Upper lobe of right lung (tissue), 1 donor: ENCODE measurements at places on chromosomes 3 and 15. TPM values are rescaled to one million over a fixed set of nuclear protein-coding genes. Genes with fewer than 3 reads are reported as not detected.

- no peak for DNase-seq
These were observed 43.9 kb downstream of the P3H2 start for GRCh38 chr3:190076601-190077394.

GRCh38 chr15:52218371-52218770 lies 27.2 kb upstream of the GNB5 start:
- DNase-seq = no peak

DNA sequence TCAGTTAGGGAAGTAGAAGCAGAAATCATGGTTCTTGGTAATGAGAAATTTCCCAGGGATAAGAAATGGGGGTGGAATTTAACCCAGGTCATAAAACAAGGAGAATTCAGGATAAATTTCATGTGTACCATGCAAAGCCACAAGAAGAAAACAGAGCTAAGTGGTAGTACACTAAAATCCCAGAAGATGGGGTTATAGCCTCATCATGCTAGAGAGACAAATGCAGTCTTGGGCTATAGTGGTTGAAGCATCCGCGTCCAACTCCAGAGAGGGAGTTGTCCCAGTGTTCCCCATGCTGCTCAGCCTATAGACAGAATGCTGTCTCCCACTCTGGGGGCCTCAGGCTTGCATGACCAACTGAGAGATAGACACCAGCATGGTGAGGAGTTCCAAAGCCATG lies 36.2 kb upstream of the CLRN1 start:
- no peak for DNase-seq

GRCh38 chr15:62050115-62050514 lies 10.1 kb downstream of the VPS13C start:
- DNase-seq = no peak

- no peak for DNase-seq
These were observed 139.3 kb downstream of the RSRC1 start for GRCh38 chr3:158249183-158249582.

DNA sequence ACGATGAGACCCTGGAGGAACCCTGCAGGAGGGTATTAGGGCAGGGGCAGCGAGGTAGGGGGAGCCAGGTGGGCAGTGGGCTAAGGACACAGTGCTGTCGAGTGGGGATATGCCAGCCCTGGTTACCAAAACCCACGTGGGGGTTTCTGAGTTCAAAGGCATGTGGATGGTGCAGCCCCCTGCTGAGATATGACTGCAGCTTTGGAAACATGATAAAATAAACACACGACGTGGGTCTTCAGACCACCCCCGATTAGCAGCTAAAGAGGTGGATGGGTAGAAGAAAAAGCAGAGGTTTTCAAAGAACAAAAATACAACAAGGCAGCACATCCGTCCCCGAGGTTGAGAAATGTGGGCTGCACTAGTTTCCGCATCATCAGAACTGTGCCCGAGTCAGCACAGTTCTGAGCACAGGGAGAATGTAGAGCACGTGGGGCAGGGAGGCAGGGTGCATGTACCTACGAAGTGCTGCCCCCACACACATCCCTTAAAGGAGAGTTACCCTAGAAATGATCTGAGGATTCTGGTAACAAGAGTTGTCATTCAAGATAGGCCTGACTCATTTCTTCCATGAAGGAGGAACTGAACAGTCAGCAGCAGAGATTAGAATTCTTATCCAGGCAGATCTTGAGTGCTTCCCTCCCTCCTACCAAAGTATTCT lies 121.3 kb downstream of the RPLP1 start:
- no peak for DNase-seq

- no peak for DNase-seq
These were observed 133.8 kb upstream of the TMC3 start for GRCh38 chr15:81507831-81508230.

DNA sequence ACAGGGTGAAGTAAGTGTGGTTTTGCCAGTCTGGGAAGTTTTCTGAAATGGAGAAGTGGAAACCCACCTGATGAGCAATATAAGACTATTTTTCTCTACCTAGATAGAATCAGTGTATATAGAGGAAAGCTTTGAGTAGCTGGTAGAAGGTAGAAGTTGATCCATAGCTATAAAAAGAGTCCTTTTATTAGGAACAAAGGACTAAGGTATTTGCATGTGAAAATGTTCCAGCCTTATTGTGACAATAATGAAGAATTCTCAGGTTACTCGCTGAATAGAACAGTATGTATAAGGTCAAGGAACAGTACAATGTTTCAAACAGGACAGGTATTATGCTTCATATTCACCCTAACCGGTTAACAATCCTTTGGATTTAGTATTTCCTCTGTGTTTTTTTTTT lies 972.2 kb downstream of the OTOL1 start:
- DNase-seq = no peak

DNA sequence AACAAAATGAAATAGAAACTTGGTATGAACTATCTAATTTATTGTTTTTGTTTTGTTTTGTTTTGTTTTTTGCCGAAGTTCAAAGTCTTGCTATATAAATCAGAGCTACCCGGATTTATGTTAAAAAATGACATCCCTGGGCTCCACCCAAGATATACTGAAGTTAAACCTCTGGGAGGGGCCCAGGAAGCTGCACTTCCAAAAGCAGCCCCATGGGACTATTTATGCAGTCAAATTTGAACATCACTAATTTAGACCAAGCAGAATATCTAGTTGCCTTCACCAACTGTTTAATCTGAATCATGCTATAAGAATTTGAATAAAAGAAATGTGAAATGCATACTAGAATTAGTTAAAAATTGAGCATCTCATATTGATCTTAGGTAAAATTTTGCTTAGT lies 32.2 kb downstream of the PEX5L start:
- no peak for DNase-seq

Gene IMPG2
- 0.29 TPM for total RNA-seq

Gene PLSCR5
- total RNA-seq = not detected

Gene PLAAT1
- 0.96 TPM for total RNA-seq

Gene SLC22A13
- total RNA-seq = 0.41 TPM

Gene DGKG
- total RNA-seq = 4.7 TPM

Gene C2CD4B
- total RNA-seq = 3.5 TPM

Gene PLA2G4E
- 1.5 TPM for total RNA-seq

Gene CPEB1
- total RNA-seq = 2.5 TPM

Gene PGBD4
- total RNA-seq = 1.3 TPM
